ENCODE measurements at places on chromosomes 1 and 21.

DNA sequence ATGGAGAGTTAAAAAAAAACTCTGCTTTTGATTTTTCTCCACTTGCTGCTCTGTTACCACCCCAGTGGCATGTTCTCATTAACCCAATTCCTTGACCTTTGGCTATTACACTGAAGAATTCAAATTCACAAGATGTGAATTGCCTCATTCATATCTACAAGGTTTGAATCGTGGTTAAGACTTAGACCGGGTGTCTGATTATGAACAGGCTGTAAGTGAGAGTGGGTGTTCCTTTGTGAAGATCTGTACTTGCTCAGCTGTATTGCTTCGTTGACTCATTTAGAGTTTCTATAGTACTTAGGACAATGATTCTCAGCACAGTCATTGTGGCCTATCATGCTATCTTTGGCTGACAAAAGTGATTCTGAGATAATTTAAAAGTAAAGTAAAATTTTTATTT, 36.4 kb downstream of the DNM3 start:
- DNase-seq, result no peak

DNA sequence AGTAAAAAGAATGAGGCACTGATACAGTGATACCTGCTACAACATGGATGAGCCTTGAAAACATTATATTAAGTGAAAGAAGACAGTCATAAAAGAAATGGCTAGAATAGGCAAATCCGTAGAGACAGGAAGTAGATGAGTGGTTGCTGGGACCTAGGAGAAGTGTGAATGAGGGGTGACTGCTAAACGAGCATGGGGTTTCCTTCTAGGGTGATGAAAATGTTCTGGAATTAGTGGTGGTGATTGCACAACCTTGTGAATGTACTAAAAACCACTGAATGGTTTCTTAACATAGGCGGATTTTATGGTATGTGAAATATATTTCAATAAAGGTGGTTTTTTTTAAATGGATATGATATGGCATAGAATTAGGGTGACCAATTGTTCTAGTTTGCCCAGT, 12.6 kb upstream of the SERINC2 start:
- no peak for DNase-seq

- peak; percentile 34 for DNase-seq
Measured at GRCh38 chr1:1356796-1357401, 1.5 kb downstream of the MXRA8 start.

- no peak for DNase-seq
Measured at GRCh38 chr1:112444269-112444668, 48.3 kb downstream of the CTTNBP2NL start.

- no peak for DNase-seq
Measured at GRCh38 chr1:54859700-54860391, 27.1 kb downstream of the DHCR24 start.

DNA sequence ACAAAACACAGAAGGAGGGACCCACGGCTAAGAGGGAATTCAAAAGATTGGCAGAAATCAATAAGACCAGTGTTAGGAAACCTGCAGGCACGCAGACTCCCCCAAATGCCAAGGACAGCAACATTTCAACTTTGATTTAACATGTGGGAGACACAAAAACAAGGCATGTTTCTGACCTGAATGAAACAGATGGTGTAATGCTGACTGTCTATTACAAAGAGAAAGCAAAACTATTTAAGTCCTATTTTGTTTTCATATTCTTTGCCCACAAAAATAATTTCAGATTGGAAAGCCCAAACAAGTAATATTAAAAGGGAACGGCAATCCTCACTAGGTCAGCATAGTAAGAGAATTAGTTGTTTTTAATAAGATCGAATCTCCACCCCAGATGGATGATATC, 107.9 kb downstream of the S1PR1 start:
- DNase-seq, result no peak

DNA sequence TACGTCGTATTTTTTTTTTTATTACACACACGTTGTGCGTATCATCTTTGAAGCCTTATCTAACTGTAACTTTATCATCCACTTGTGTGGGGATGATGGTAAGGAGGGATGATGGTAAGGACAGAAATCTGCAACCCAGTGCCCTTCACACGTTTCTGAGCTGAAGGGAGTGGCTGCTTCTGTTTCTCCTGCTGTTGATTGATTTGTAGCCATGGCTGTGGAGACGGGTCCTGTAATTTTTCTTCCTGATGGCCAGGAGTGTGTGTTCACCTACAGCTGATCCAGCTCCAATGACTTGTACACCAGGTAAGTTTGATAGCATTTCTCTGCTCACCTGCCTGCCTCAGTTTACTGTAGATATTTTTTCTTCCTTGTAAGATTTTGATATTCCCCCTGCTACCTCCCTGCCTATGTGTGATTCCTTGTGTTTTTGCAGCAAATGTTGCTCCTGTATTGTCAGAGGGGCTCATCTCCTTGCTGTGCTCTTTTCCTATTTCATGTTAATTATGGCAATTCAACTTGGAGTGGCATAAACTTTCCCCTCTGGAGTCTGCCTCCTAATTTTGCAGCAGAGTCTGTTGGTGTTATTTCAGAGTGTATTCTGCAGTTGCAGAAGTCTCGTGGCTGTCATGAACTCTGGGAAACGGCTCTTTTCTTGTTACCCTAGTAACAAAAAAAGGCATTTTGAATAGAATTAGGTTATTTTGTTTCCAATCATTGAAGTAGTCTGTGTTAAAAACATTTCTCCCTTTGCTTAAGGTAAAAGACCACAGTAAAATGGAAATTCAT, 64.1 kb downstream of the SH3BGR start:
- no peak for DNase-seq

DNA sequence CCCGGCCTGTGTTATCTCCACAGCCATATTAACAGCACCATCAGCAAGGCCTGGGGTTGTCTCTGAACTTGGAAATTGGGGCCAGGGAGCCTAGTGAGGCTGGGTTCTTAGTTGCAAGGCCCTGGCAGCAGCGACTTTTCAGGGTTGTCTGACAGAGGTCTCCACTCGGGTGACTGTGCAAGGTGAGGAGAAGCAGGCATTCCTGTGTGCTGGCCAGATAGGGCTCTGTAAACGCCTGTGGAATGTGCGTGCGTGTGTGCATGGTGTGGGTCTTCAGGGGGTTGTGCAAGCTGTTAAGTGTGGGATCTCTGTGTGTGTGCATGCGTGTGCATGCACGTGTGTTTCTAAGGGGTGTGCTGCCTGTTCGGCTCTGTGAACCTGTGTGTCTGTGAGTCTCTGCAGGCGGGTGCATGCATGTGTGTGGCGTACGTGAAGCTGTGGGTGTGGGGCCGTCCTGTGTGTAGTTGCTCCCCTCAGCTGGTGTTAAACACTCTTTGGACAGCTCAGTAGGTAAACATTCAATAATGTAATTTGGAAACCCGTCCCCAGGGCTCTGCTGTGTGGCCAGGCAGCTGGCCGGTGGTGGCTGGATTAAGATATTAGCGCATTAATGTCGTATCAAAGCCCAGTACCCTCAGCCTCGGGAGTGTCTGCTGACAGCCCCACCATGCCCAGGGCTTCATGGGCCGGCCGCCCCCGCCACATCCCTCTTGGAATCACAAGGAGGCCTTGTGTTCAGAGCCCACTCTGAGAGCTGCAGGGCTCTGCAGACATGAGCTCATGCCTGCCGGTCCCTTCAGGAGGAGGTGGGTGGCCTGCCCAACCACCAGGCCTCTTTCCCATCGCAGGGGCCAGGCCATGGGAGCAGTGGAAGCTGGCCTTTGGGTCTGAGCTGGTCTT, 189.9 kb downstream of the FOXD2 start:
- no peak for DNase-seq

- DNase-seq, result no peak
Measured at GRCh38 chr1:159008744-159009188, 941 bp upstream of the IFI16 start.

- DNase-seq, result no peak
Measured at GRCh38 chr21:32135401-32136363, 143.2 kb downstream of the MIS18A start.

- no peak for DNase-seq
Measured at GRCh38 chr1:204409836-204410687, 1.6 kb downstream of the PPP1R15B start.

DNA sequence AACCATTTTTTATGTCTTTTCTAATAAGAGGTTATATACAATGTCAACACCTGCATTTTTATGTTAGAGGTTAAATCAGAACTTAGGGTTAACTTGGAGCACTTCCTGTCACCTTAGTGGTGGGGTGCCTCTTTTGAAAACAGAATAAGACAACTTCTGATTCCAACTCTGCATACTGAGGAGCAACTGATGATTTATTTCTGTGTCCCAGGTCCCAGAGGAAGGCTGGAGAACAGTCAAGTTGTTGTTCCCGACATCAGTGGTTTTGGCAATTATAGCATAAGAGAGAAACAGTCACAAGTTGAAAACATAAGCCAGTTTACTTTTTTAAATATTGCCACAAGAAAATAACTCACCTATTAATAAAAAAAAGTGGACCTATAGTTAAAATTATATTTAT, 871.0 kb upstream of the ADAMTS5 start:
- no peak for DNase-seq

- DNase-seq, result no peak
Measured at GRCh38 chr1:203693721-203694120, 67.1 kb downstream of the ATP2B4 start.

DNA sequence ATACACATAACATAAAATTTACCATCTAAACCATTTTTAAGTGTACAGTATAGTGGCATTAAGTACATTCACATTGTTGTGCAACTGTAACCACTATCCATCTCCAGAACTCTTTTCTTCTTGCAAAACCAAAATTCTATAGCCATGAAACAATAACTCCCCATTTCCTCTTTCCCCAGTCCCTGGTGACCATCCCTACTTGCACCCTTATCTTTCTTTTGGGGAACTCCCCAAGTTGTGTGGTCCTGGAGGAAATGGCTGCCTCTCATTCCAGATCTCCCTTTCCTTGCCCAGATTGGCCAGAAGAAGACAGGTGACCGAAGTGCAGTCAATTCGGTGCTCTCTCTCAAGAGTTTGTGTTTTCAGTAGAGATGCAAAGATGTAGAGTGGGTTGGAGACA, 389.6 kb upstream of the C1orf87 start:
- no peak for DNase-seq

- no peak for DNase-seq
Measured at GRCh38 chr1:232123775-232124659, 497.4 kb downstream of the DISC1 start.

GRCh38 chr1:22247527-22248245, 104.8 kb upstream of the WNT4 start:
- no peak for DNase-seq

DNA sequence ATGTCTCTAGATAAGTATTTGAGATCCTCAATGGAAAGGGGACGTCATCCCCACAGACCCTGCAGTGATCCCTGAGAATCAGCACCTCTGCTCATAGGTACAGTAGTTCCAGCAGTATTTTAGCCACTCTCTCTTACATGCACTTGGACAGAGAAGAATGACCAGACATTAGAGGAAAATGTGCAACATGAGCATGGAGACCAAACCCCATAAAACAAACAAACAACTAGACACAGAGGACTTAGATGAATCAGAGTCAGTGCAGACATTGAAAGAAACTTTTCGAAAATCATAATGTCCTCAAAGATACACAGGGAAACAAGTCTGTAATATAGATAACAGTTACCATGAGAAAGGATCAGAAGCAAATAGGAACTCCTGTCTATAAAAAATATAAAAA, 108.2 kb downstream of the LYPLAL1 start:
- no peak for DNase-seq

- DNase-seq, result no peak
Measured at GRCh38 chr1:109193653-109194590, 19.8 kb upstream of the SARS1 start.
